ENCODE measurements at places on chromosomes 3 and 15.
A peak's percentile ranks its signal among the peaks of the same experiment; 100 is the strongest.

- no peak for DNase-seq
These were observed 111.0 kb downstream of the NSUN3 start for GRCh38 chr3:94173673-94174434.

DNA sequence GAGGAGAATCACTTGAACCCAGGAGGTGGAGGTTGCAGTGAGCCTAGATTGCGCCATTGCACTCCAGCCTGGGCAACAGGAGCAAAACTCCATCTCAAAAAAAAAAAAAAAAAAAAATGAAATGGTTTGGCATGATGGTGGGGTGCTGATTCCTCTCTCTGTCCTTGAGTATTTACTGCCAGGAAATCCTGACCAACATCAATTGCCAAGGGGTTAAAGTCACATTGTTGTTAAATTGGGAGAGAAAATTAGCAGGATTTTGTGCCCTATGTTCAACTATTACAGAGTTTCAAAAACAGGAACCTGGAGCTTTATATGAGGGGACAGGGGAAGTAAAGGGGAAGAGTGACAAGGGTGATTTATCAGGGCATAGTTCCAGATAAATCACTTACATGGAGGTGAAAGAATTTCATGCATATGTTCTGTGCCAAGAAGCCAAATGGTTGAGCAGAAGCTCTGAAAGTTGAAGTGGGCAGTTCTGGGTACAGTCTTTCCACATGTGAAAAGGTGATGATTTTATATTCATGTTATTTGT is 70.5 kb upstream of the TSEN2 start:
- DNase-seq = no peak

DNA sequence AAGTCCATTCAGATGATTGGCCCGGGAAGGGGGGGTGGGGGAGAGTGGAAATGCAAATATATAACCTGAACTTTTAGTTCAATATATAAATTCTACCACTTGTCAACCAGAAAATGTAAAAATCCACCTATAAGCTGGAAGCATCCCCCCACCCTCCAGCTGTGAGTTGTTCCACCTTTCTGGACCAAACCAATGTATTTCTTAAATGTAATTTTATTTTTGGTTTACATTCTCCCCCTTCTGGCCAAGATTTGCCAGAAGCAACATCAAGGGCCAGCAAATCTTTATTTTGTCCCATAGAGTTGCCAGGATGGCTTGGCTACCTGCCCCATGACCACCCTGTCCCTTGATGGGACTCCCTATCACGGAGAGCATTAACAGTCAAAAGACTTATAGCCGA is 545.7 kb downstream of the TBL1XR1 start:
- no peak for DNase-seq

DNA sequence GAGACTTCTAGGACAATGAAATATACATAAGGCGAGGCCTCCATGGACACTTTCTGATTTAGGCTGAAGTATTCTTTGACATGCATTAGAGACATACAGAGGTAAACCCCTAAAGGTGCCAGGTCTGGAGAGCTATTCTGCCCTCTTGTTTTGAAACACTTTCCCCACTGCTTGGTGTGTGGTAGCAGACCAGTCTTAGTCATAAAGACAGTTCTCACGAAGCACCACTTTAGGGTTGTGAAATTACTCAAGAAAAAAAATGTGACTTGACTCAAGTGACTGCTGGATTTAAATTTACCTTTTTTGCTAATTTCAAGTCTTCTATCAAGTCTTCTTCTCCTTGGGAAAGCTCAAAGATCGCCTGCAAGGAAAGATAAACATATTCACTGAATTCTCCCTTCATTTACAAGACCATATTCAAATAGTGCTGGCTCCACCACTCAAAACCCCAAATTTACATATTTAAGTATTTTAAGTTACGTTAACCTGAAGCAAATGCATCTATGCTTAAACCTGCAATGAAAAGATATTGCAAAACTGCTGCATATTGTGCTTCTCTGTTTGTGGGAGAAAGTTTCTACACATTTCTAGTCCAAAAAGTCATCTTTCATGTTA is 48.4 kb downstream of the ARHGEF3 start:
- no peak for DNase-seq

DNA sequence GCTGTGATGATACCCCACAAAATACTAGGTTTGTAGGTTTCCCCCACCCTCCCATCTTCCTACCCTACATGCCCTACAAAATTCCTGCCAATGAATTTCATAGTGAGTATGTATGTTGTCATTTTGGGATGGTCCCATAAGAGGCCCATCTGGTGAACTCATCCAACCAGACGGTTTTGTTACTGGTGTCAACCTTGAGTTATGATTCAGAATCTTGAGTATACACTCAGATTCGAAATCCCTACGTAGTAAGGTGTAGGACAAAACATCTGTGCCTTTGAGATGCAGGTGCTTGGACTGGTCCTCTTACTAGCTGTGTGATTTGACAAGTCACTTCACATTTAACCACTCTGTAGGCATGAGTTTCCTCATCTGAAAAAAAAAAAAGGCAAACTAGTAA is 3.6 kb downstream of the SIAH2 start:
- DNase-seq = no peak

GRCh38 chr15:87959662-87960061 is 296.9 kb downstream of the NTRK3 start:
- no peak for DNase-seq

DNA sequence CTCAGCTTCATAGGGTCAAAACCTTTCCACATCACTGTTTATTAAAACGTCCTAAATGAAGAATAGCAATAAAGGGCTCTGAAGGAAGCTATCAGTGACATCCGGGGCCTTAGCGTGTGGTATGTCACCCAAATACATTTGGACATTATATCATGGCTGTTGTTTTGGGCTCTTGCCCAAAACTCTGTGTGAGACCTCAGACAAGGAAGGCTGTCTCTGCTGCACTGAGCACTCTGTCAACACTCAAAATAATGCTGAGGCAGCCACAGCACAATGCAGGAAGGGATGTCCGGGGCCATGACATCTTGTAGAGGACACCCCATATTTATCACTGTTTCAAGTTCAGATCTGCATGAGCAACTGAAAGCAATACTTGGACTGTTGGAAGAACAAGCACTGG is 293.8 kb upstream of the WNT5A start:
- DNase-seq = no peak

DNA sequence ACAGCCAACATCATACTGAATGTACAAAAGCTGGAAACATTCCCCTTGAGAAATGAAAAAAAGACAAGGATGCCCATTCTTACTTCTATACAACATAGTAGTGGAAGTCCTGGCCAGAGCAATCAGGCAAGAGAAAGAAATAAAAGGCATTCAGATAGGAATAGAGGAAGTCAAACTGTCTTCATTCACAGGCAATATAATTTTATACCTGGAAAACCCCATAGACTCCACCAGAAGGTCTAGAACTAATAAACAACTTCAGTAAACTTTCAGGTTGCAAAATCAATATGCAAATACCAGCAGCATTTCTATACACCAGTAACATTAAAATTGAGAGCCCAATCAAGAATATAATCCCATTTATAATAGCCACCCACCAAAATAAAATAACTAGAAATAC is 27.1 kb upstream of the THSD4 start:
- no peak for DNase-seq

GRCh38 chr15:47035475-47036406 is 681.6 kb upstream of the SEMA6D start:
- DNase-seq = no peak

- no peak for DNase-seq
These were observed 72.7 kb downstream of the CMTM8 start for GRCh38 chr3:32310918-32311839.

DNA sequence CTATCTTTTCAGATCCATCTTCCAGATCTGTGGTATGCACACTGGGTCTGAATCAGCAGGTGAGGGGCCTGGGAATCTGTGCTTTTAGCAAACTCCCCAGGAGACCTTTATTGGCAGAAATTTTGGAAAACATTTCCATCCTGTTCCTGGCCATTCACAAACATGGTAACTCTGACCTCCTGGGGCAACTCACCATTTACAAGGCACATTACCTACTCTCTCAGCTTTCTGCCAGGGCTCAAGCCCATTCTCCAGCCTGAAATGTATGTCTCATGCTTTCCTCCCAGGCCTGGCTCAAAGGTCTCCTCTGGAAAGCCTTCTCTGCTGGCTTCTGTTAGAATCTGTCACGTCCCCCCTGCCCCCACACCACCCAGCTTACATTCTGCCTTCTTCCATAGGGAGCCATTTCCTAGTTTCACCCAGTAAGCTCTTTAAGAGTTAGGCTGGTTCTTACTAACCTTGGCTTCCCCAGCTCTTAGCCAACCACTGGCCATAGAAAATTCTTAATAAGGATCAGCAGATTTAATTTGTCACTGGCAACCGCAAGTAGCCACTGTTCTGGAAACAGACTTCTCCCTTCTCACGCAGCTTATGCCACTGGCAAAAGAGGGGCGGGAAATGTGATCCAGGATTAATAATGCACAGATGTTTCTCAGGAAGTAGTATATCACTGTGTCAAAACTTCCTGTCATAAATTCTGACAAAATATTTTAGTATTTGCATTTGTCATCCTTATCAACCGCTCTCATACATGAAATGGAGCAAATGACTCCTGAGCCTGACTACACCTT is 55.0 kb downstream of the RORA start:
- no peak for DNase-seq

DNA sequence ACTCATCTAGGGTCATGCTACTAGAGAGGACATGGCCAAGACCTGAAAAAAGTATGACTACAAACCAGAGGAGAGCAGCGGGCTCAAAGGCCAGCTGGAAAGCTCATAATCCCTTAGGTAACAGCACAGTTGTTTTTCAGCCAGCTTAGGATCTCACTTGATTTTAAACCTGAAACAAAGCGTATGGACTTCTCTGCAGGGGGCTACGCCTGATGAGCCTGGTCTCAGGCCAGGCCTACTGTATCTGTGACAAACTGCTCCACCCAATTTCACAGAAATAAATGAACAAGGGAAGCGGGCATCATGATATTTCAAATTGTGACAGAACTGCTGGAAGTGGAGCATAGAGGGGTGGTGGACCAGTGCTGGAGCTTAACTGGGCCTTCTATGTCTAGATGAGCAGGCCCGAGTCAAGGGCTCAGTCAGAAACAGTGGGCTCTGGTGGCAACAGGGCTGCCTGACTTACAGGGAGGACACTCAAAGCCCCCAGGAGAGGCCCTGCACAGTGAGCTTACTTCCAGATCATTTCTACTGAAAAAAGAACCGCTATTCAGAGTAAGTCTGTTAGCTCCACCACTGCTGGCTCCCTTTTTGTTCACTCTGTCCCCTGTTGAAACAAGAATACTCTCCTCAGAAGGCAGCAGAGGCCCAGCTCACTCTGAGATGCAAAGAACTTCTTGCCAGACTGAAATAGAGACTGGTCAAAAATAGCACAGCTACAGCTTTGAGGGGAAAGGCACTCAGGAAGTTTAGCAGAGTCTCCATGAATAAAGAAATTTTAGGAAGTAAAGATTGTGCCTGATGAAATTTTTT is 47.0 kb downstream of the LRIG1 start:
- DNase-seq = no peak

DNA sequence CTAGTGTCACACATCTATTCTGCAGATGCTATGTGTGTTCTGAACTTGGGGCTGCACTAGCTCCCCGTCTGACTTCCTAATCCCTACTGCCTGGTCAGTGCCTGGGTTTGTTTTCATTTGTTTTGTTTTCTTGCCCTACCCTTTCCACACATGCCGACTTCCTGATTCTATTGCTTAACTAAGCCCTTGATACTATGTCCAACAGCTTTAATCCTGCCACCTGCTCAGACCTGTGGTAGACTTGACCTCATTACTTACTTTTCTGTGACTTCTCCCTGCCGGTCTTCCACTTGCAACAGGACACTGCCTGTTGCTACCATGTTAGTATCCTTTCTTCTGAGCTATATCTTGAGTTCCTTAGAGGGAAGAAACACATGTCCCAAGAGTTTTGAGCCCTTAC is 39.3 kb upstream of the CEMIP start:
- no peak for DNase-seq

DNA sequence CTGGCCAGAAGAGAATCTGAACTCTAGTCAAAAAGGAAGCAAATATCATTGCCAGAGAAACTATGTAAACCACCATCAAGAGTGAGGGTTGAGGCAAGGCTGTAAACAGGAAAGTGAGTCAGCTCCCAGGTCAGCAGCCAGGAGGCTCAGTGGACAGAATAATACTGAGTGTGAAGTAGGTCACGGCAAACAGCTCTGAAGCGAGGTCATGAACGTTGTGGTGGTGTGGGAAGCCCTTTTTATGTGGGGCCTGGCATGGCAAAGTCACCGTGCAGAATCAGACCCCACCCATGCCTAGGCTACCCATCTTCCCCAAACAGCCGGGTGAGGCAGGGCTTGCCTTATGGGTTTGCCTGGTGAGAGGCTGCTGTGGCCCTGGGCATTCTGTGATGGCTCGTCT is 43.9 kb downstream of the THBS1 start:
- no peak for DNase-seq

GRCh38 chr3:64179249-64179648 is 46.0 kb downstream of the PRICKLE2 start:
- DNase-seq = no peak

DNA sequence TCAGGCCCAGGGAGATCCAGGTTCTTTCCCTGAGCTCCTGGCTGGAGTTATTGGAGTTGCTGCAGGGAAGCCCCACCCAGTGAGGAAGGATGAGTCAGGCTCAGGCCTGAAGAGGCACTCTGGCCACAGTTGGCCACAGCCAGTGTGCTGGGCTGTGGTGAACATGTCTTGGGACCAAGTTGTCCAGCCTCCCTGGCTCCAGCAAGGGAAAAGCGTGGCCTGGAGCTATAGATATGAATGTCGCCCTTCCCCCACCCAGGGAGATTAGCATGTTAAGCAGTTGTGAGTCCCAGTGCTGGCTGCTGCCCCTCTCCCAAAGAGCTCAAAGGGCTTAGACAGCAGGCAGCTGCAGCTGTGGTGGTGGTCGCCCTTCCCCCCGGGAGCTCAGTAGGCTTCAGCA is 963.2 kb downstream of the ROBO2 start:
- DNase-seq = no peak

- peak; percentile 67 for DNase-seq
These were observed 598 bp upstream of the SFMBT1 start for GRCh38 chr3:53046171-53047170.

- DNase-seq = no peak
These were observed 107.8 kb downstream of the ADAM10 start for GRCh38 chr15:58641660-58642059.

- DNase-seq = peak; percentile 31
These were observed 70.3 kb upstream of the PPP2R3A start for GRCh38 chr3:135895106-135895733.

DNA sequence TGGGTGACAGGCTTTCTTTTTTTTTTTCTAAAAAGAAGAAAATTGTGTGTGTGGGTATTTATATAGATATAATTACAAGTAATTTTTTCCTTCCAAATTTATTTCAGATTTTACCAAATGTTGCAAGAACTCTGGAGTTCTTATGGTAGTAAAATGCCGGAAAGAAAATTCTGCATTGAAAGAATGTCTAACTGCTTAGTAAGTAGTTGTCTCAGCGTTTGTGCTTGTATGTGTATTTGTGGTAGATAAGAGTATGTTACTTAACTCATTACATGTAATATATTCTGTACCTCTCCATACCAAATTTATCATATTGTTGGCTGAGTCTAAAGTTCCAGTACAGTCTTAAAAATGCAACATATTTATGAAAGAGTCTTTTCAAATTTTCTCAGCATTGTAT is 32.3 kb upstream of the ZCWPW2 start:
- DNase-seq = no peak
